Stimulated activated CD4-positive, alpha-beta T cell treated with anti-CD3 and anti-CD28 coated beads, Interleukin-15, amount 100 ng/mL, for 1 hour (primary cell): ENCODE measurements at places on chromosomes 3 and 15.

DNA sequence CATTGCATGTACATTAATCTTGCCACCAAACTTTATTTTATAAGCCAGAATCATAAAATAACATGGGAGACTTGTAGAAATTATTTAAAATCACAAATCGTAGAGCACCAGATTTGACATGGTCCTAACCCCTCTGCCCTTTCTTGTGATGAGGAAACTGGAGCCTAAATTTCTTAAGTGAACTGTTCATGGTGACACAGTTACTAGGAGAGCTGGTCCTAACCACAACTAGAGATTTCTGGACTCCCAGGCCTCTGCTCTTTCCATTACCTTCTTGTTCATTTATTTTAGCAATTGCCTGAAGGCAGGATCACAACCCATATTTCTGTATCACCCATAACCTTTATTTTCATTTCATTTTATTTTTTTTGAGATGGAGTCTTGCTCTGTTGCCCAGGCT is 352.5 kb downstream of the LPP start:
- no peak for DNase-seq

GRCh38 chr15:52785672-52786406 is 4.3 kb downstream of the ONECUT1 start:
- DNase-seq: no peak

DNA sequence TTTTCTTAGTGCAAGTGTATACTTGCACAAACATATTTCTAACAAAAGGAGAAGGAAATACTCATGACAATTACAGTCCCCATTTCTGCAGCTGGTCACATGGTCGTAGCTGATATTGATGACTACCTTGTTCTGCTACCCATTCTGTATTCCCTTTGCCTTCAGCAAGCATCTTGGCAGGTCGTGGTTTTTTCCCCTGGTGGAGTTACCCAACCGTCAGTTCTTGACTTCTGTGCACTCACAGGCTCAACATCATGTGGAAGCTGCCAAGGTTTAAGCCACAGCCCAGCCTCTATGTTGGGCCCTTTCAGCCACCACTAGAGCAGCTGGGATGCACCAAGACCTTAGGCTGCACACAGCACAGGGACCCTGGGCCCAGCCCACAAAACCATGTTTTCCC is 56.1 kb downstream of the VGLL3 start:
- DNase-seq: no peak

DNA sequence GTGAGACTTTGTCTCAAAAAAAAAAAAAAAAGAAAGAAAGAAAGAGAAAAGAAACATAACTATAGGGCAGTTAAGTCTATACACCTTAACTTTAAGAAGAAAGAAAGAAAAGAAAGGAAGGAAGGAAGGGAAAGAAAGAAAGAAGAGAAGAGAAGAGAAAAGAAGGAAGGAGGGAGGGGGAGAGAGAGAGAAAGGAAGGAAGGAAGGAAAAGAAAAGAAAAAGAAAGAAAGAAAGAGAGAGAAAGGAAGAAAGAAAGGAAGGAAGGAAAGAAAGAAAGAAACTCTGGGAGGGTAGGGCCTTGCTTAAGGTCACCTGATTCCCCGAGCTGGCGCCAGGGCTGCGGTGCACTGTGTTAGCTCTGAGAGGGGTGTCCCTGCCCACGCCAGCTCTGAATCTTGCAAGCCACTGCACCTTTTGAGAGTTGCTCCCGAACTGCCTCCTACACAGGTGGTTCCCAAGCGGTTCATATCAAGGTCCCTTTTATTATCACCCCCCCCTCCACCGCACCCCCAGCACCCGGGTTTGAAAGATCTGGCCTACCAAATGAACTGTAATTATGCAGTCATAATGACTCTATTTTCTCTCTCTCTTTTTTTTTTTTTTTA is 39.2 kb upstream of the VPS8 start:
- DNase-seq: no peak

DNA sequence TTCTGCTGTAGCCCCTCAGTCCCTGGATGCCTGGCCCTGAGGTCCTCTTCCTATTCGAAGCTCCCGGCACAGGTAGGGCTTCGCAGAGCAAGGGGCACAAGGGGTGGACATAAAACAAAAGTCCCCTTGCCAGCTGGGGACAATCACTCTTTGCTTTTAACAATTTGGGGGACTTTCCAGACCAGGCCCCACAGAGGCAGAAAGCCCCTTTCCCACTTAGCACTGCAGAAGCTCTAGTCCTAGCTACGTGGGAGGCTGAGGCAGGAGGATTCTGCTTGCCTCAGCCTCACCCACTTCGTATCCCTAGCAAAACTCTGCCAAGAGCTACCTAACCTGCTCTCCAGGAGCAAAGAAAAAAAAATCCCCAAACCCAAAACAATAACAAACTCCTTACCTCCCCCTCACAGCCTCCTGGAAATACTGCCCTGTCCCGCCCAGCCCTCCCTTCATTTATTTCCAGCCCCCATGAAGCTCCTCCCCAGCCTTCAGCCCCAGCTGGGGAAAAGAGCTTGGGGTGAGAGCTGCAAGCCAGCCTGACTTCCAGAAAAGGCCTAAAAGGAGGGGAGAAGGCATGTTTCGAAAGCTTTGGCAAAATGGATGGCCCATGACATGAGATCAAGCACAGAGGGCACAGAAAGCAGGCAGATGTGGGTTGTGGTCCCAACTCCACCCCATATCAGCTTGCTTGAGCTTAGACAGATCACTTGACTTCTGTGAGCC is at the start of gene CIDEC:
CIDEC (minus strand) TSS at position 424 of the 720 bp plus-strand sequence. CDS start 1,767 bp downstream, outside the sequence.
- no peak for DNase-seq

GRCh38 chr3:59660852-59661625 is 611.2 kb upstream of the CFAP20DC start:
- DNase-seq: no peak

- no peak for DNase-seq
These were observed 8.6 kb downstream of the TM6SF1 start for GRCh38 chr15:83115831-83116565.

DNA sequence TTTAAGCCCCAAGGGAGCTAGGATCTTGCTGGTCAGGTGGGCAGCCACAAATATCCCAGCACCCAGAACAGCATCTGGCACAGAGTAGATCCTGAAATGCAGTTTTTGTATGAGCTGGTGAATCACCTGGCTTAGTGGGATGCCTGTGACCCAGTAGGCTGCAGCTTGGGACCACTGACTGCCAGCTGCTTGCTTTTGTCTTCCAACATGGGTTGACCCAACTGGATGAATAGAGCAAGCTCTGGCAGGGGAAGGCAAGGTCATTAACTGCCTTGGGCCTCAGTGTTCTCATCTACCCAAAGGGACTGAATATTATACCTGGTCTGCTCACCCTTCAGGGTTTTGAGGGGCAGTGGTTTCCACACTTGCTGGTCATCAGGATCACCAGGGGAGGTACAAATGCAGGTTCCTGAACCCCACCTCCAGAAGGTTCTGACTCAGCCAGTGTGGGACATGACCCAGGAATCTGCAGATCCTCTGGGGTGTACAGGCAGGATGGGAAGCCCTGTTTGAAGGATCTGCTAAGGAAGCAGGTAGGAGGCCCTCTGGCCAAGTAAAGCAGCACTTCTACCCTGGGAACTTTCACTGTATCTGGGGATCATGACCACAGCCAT is 55.4 kb downstream of the ITGA11 start:
- no peak for DNase-seq

- DNase-seq: no peak
These were observed 94.1 kb upstream of the PROK2 start for GRCh38 chr3:71879089-71879488.

- DNase-seq: no peak
These were observed 118.5 kb downstream of the TLE3 start for GRCh38 chr15:69979262-69979661.

- DNase-seq: no peak
These were observed 6.9 kb downstream of the PLCH1 start for GRCh38 chr3:155737844-155738460.

- DNase-seq: no peak
These were observed 46.2 kb upstream of the VILL start for GRCh38 chr3:37944391-37944842.

- no peak for DNase-seq
These were observed 91.5 kb upstream of the ADAMTS17 start for GRCh38 chr15:100433304-100433703.

GRCh38 chr15:101600035-101600434 is 52.1 kb downstream of the TM2D3 start:
- no peak for DNase-seq

GRCh38 chr3:9142362-9142761 is 107.1 kb downstream of the SRGAP3 start:
- DNase-seq: no peak

DNA sequence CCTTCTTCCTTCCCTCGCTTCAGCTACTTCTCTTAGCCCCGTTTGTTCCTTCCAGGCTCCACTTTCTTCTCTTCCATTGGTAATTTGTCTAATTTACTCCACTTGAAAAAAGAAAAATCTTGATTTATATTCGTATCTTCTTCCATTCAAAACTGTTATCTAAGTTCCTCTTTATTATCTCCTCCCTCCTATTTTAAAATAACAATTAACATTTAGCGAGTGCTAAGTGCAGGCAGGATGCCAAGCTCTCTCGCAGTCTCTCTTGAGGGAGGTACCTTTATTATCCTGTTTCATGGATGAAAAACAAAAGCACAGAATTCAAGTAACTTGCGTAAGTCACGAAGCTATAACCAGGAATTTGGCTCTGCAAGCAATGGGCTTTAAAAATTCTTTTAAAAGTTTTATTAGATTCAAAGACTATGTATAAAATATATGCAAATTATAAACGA is 418.9 kb upstream of the NAALADL2 start:
- DNase-seq: no peak

- no peak for DNase-seq
These were observed 25.4 kb downstream of the CXCR6 start for GRCh38 chr3:45968706-45969105.
